Brain pericyte (primary cell): ENCODE measurements at places on chromosomes 2 and 18.

GRCh38 chr18:68764016-68764415 lies 33.9 kb upstream of the CCDC102B start:
- DNase-seq = no peak

GRCh38 chr18:74060579-74060978 lies 87.1 kb downstream of the FBXO15 start:
- no peak for DNase-seq

- no peak for DNase-seq
These were observed 294.3 kb upstream of the EPAS1 start for GRCh38 chr2:46002947-46003346.

GRCh38 chr2:72011791-72012190 lies 135.9 kb downstream of the CYP26B1 start:
- DNase-seq = no peak

GRCh38 chr18:30712383-30712782 lies 330.2 kb downstream of the DSC3 start:
- DNase-seq = no peak

DNA sequence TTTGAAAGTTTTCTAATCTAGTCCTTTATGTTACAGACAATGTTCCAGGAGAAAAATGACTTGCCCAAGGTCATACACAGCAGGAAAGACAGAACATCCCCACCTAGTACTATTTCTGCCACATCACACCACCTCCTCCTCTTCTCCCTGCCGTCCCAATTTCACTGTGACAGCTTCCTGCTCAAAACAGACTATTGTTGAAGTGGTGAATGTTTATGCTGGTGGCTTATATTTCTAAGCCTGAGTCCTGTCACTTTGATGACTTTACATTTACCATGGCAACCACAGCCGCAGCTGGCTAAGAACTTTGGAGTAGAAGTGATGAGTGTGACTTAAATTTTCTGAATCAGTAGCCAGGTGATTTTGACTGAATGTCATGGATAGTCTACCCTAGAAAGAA lies 10.0 kb downstream of the GALNT5 start:
- no peak for DNase-seq

DNA sequence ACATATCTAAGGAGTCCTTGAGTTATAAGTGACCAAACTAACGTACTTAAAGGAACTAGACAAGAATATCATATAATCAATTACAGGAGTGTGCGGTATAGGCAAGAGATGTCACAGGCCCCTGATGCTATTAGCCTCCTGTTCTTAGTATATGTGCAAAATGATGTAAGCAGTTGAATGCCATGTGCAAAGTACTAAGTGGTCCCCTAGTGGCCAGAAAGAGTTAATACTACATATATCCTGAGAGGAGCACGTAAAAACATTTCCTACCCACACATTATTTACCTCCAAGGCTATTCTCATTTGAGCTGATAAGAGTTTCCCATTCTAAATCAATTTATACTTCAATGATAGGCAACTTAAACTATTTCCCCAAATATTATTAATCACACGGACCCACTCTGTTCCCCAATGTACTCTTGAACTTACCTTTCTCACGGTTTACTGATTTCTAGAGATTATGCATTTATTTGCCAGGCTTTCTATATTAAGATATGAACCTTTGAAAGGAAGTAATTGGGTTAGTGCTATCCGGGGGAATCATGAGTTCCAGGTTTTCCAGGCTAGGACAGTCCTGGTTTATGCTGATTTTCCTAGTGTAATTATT lies 158.0 kb upstream of the KLHL14 start:
- no peak for DNase-seq

- DNase-seq = no peak
These were observed 78.7 kb upstream of the RGPD5 start for GRCh38 chr2:109715313-109715805.

DNA sequence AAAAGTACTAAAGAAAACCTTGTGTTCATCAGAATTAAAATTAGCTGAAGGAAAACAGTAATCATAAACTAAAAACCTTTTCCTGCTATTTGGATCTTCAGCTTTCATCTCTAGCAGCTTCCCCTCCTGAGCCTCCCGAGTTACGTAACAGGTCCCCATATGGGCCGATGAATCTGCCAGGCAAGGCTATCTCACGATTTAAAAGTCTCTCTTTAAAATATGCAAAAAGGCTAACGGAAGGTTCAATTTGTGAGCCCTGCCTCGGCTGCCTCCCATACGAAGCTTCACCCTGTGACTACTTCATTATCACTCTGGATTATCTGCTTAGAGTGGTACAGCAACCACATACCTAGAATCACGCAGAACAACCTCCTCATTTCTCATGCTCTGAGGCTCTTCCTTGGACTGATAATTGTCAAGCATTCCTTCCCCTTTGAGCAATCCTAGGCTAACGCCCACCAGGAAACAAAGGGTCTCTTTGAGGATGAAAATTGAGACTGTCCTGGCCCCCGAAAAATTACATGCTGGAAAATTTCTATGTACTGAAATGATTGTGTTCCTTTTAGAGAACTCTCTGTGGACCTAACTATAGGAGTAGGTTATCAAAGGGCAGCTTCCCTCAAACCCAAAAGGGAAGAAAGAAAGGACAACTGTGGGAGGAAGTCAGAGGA lies 147.4 kb downstream of the ZEB2 start:
- no peak for DNase-seq

GRCh38 chr2:2939078-2939795 lies 438.4 kb downstream of the EIPR1 start:
- DNase-seq = no peak

DNA sequence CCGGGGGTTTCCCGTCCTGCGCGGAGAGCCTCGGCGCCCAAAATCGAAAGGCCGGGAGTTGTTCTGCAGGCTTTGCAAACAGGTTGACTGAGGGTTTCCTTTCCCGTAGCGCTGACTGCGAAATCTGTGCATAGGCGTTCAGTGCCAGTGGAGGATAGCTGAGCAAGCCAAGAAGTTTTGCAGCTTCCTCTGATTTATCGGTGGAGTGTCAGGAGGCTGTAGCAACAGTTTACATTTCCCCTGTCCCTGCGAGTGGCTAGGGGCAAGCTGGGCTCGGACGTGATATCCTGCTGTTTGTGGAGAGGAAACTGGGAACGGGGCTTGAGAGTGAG lies 694 bp downstream of the THSD7B start:
- no peak for DNase-seq

DNA sequence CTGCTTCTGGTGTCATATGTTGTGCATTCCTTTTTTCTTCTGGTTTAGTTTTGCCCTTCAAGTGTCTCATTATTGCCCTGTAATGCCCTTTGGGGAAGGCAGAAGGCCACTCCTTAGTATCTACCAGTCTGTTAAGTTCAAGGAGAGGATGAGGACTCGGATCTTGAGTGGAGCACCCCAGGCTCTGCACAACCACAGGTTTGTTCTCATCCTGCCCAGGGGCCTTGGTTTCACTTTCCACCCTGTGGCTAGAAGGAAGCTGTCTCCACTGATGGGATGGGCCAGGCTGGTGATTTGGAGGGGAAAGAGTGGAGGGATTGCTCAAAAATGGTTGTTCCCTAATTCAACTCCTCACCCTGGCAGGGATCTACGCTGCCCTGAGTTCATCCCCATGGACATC lies 30.2 kb upstream of the RAB11FIP5 start:
- DNase-seq = no peak

GRCh38 chr2:56224316-56224715 lies 40.5 kb downstream of the CCDC85A start:
- no peak for DNase-seq

DNA sequence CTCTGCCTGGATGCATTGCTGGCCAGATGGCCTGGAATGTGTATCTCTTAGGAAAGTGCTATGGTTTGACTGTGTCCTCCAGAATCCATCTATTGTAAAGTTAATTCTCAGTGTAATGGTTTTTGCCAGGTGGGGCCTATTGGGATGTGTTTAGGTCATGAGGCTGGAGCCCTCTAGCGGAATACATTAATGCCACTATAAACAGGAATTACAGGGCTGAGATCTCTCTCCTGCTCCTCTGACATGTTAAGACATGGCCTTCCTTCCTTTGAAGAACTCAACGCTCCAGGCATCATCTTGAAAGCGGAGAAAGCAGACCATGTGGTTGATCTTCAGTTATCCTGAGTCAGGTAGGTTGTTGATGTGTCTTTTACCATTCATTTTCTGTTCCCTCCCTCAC lies 276.4 kb downstream of the RPIA start:
- no peak for DNase-seq

DNA sequence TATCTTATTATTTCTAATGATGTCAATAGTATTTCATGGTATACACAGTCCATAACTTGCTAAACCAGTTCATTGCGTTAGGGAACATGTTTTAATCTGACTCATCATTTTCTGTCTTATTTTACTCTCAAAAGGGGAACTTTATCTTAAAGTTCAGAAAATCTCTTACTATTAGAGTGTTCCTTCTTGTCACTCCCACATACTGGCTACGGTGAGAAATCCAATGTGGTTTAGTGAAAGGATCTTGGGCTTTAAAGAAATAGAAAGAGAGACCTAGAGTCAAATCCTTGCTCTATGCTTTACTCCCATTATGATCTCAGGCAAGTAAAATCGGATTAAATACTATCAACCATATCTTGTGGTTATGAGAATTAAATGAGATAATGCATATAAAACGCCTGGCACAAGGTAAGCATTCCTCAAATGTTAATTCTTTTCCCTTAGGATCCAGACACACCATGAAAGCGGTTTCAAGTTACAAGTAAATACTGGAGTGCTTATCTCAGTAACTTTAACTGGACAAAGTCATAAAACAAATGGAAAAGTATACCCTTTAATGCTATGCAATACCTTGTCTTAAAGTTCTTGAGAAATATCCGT lies 576.0 kb downstream of the ARHGAP15 start:
- no peak for DNase-seq

DNA sequence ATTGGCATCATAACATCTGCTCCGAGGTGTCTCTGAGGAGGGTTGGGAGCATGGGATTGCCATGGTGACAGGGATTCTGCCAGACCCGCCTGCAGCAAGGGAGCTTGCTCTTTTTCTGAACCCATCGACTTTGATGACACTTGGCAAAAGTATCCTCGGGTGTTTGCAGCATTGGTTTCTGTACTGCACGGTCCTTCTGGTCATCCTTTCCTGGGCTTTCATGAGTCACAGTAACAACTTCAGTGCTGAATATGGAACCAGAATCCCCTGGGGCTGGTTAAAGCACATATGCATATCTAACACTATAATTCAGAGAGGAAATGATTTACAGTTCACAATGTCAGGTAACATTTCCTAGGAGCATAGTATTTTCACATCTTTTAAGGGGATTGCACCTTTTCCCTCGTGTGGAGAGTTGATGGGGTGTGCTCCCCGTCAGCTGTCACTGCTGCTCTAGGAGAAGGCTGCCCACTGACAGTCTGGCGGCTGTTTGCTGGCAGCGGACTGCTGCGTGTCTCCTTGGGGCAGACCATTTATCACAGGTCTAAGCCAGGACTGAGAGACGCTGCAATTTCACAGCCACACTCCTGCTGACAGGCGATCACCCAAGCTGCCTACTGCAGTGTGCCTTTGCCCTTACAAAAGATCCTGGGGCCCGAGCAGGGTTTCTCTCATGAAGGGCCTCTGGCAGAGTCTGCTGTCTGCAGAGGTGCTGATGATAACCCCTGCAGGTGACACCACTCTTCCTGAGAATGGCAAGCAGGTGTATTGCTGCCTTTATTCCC lies 425.3 kb downstream of the THSD7B start:
- DNase-seq = no peak

DNA sequence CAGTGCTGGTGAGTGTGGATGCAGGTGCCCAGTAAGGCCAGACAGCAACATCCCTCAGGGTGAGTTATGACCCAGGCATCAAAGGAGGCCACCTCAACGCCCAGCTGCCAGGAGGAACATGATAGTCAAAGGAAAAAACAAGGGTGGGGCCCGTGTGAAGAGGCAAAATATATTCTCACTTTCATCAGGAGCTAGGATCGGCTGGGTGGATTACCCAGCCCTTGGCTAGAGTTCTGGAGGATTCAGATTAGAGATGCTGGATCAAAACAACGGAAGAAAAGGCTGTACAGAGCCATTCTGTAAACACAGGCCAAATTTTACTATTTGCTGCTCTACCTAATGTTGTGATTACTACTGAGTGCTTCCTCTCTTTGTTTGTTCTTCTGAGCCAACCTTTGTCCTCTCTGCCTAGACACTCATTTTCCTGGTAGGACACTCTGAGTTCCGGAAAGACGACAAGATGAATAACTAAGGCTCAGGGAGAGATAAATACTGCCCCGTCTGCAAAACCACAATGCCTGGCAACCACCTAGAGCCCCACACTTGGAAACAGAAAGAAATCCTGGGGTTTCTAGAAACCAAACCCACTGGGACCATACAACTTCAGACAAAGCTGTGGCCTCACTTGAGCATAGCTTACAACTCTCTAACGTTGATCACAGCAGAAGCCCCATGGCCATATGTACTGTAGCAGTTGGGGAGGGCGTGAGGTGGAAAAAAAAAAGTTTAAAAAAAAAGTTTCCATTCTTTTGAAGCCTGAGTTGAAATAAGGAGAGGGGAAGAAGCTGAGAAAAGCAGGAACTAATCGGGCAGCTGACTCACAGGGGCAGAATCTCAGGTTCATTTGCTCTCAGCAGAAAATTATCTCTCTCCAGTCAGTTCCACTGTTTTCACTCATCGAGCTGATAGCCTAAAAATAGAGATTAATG lies 17.8 kb upstream of the PMAIP1 start:
- no peak for DNase-seq

GRCh38 chr2:102806250-102806837 lies 44.5 kb downstream of the TMEM182 start:
- DNase-seq = peak; percentile 27

DNA sequence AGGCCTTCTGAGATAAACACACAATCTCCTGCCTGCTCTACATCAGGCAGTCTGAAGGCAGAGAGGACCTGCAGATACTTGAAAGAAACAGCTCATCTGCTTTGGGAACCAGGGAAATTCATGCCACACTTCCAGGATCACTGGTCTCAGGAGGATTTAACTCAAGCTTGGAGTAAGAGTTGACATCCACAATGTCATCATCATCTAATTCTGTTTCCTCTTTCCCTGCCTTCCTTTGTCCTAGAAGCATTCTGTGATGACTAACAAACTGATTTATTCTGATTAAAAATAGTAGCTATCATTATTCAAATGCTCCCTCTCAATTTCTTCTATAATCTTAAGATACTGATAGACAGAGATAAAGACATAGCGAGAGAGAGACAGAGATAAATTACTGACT lies 766.8 kb downstream of the BCL11A start:
- DNase-seq = no peak

- DNase-seq = no peak
These were observed 118.0 kb downstream of the COL6A3 start for GRCh38 chr2:237295889-237296480.

DNA sequence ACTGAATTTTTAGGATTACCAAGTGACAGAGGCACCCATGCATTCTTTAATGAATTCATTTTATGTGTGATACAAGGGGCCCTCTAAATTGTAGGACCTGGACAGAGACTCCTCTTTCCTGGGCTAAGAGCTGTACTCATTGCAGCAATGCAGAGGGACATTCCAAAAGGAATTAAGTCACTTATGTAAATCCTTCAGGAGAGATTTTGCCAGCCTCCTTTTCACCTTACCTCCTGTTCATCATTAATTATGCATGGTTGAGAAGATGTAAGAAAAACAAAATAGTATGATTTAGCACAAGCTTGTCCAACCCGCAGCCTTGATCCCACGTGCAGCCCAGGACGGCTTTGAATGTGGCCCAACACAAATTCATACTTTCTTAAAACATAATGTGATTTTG lies 84.5 kb upstream of the TANK start:
- DNase-seq = no peak

GRCh38 chr2:202317080-202317857 lies 51.7 kb downstream of the NOP58 start:
- DNase-seq = peak; percentile 27

- no peak for DNase-seq
These were observed 92.5 kb downstream of the DGKD start for GRCh38 chr2:233446606-233447305.

GRCh38 chr2:18647731-18648130 lies 58.4 kb upstream of the NT5C1B start:
- DNase-seq = no peak

- DNase-seq = peak; percentile 8
These were observed 964 bp downstream of the ZBTB7C start for GRCh38 chr18:48408111-48408726.
